Naive thymus-derived CD8-positive, alpha-beta T cell (primary cell): ENCODE measurements at places on chromosomes 1 and 21. TPM values are rescaled to one million over a fixed set of nuclear protein-coding genes. Genes with fewer than 3 reads are reported as not detected.

DNA sequence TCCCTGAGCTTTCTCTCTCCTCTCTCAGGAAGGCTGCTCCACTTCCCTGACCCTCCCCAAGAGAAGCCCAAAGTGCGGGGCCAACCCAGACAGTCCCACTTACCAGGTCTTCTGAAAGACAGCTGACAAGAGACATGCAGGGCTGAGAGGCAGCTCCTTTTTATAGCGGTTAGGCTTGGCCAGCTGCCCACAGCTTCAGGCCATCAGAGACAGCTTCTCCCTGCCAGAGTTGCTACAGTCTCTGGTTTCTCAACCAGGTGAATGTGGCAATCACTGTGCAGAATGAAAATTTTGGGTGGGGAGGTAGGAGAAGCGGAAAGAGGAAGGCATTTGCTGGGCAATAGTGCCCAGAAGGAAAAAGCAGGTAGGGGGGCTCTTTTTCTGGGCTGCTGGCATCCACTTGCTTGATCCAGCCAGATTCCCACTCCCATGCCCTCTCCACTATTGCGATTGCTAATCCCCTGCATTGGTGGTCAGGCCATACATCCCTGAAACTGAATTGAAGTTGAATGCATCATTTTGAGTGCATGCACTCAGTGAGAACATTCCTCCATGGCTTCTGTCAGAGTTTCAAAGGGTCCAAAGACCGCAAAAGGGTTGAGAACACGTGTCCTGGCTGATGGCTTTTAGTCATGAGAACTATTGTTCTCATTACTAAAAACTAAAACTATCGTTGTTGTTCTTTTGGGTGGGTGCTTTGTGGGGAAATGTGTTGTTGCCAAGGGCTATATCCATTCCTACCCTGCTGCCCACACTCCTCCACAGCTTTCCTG, at the start of gene S100A8:
Gene S100A8 (minus strand): TSS at position 136 of the 773 bp plus-strand sequence. CDS start 538 bp downstream, outside the sequence.
- DNase-seq = no peak
- no peak within 1 kb of the TSS for H3K27ac ChIP-seq
- peaks cover 37% of the 10 kb centered on the region for H3K27me3 ChIP-seq

- peak overlapping the region; percentile 40 for H3K27ac ChIP-seq
- no peaks in the 10 kb centered on the region for H3K27me3 ChIP-seq
- peaks cover 20% of the 10 kb centered on the region for H3K4me1 ChIP-seq
- peaks cover 57% of the 10 kb centered on the region for H3K36me3 ChIP-seq
- no peak overlapping the region for H3K4me3 ChIP-seq
These were observed 8.0 kb downstream of the MED8 start for GRCh38 chr1:43381612-43382011.

DNA sequence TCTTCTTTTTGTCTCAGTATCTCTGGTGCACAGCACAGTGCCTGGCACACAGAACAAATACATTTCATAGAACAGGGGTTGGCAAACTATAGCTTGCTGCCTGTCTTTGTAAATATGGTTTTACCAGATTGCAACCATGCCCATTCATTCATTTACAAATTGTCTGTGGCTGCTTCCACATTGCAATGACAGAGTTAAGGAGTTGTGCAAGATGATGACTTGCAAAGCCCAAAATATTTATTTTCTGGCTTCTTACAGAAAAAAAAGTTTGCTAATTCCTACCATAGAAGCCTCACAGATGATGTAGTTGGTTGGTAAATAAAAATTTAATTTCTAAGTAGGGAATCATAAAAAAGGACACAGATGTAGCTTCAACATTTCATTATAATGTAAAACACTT, 11.2 kb upstream of the HMGB4 start:
- no peak overlapping the region for H3K4me3 ChIP-seq
- no peaks in the 10 kb centered on the region for H3K4me1 ChIP-seq
- no peak overlapping the region for H3K27ac ChIP-seq
- H3K36me3 ChIP-seq = no peaks in the 10 kb centered on the region
- no peaks in the 10 kb centered on the region for H3K27me3 ChIP-seq
- DNase-seq = no peak

DNA sequence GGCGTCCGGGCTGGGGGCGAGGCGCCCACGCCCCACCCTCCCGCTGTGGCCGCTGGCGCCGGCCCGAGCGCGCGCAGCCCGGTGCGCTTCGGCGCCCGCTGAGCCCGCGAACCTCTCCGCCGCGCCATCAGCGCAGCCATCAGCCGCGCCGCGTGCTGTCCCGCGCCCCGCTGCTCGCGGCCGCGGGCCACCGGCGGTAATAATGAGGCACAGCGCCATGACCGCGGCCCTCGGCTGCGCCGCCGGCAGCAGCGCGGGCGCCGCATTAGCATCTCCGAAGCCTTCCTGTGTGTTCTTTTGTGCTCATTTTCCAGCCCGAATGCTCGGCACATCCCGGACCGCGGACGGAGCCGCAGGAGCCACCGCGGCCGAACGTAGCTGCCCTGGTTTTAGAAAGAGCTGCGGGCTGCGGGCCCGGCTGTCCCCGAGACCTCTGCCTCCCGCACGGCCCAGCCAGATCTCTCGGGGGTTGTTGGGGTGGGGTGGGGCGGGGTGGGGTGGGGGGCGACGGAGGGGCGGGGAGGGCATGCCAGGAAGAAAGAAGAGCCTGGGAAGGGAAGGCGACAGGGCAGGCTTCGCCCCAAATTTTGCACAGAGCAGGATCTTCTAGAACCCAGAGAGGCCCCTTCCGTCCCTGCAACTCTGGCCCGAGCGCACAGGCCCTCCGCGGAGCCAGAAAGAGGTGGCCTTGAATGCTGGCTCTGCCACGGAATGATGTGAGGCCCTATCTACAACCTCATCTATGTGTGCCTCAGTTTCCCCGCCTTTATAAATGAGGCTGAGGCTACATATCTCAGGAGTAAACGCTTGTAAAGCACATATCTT, 55.3 kb downstream of the RRAGC start:
- no peaks in the 10 kb centered on the region for H3K36me3 ChIP-seq
- no peak overlapping the region for H3K27ac ChIP-seq
- peak overlapping the region; percentile 34 for H3K4me3 ChIP-seq
- DNase-seq = no peak
- H3K4me1 ChIP-seq = peaks cover 8% of the 10 kb centered on the region

- no peaks in the 10 kb centered on the region for H3K36me3 ChIP-seq
- peaks cover 42% of the 10 kb centered on the region for H3K4me1 ChIP-seq
- no peak for DNase-seq
These were observed 8.3 kb upstream of the ID3 start for GRCh38 chr1:23567629-23567995.

GRCh38 chr1:110173466-110174105, 23.3 kb downstream of the SLC6A17 start:
- no peaks in the 10 kb centered on the region for H3K36me3 ChIP-seq
- H3K4me3 ChIP-seq = no peak overlapping the region
- H3K4me1 ChIP-seq = no peaks in the 10 kb centered on the region
- H3K27me3 ChIP-seq = peaks cover 20% of the 10 kb centered on the region
- DNase-seq = no peak
- H3K27ac ChIP-seq = no peak overlapping the region

NEK2 gene
- polyA plus RNA-seq = not detected

HSF2BP gene
- 0.22 TPM for polyA plus RNA-seq
